ENCODE measurements at places on chromosomes 1 and 21. TPM values are rescaled to one million over a fixed set of nuclear protein-coding genes. Genes with fewer than 3 reads are reported as not detected.
A peak's percentile ranks its signal among the peaks of the same experiment; 100 is the strongest.

DNA sequence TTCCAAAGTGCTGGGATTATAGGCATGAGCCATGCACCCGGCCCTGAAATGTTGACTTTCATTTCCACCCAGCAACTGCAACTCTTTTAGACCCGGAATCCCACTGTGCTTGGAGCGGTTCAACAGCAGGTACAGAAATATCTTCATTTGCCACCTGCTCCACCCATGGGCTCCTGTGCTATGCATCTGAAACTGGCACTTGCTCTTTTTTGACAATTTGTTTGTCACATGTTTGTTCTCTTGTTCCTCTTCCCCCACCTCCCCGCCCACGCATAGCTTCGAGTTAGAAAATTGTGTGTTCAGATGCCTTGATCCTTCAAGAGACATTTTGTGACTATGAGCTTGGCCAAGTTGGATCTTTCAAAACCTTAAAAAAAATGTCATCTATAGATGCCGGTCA lies 2.4 kb upstream of the IFNLR1 start:
- DNase-seq: no peak

DNA sequence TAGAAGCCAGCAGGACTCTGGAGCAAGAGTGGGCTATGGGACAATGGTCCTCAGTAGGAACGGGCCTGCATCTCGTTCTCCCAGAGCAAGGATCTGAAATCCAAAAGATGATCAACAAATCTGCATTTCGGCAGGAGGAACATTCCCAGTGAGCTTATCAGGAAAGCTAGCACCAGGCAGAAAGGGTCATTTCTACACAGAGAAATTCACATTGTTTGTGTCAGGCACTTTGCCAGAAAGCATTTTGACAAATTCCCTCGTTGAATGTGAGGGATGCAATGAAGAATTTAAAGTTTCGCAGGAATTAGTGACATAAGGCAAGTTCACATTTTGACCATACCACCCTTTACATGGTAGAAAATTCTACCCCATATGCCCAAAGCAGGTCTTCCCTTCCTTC lies 31.6 kb upstream of the ETS2 start:
- DNase-seq: no peak

The SEMA4A gene
- total RNA-seq: 0.15 TPM

The ASH1L gene
- 8.8 TPM for total RNA-seq

DNA sequence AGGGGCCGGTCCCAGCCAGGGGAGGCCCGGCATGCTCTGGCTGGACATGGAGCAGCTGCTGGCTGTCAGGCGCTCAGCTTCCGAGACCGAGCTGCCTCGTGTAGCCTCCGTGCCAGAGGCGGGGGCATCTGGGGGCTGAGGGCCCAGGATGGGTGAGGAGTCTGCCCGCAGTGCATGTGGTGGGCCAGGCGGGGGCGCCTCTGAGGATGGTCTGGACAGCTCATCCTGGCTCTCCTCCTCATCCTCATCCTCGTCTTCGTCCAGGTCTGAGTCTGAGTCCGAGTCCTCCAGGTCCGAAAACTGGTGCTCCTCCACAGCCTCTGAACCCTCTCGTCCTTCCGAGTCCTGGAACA lies 28.9 kb upstream of the EDN2 start:
- DNase-seq: no peak

GRCh38 chr1:186481303-186481888 lies 20.5 kb upstream of the PDC start:
- DNase-seq: no peak

DNA sequence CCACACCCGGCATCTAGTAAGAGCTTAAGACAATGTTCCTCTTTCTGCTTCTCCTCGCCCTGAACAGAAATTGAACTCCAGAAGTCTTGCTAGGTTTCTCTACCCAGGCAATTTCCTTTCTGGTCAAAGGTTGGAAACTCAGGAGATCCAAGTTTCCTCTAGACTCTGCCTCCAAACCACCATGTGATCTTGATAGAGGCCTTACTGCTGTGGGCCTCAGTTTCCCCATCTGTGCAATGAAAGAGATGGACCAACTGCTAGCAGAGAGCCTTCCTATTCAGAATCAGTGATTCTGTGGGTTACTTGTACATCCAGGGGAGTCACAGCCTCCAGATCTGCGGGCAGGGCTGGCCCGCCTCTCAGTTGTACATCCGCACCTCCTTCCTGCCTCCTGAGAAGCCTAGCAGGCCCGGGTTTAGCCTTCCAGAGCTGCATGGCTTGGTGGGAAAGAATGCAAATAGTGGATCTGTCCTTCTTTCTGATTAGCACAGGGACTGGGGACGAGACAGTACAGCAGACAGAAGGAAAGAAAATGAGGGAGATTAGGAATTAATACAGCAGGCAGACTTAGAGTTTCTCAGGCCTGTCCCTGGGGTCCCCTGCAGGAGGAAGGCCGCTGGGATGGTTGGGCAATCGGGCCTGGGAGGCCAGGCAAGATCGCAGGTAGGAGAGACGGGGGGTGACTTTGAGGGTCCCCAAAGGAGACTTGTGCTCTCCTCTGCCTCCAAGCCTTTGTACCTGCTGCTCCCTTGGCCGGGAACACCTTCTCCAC lies 83.9 kb downstream of the PAX7 start:
- no peak for DNase-seq

The CDC20 gene
- 313 TPM for total RNA-seq

- DNase-seq: peak; percentile 7
These were observed 91.2 kb upstream of the COL24A1 start for GRCh38 chr1:86247597-86248279.

The COL6A1 gene
- total RNA-seq: 29.6 TPM

- DNase-seq: no peak
These were observed 250.2 kb downstream of the RRAGC start for GRCh38 chr1:38609166-38610025.

GRCh38 chr1:214493126-214493796 lies 58.1 kb downstream of the PTPN14 start:
- no peak for DNase-seq

- DNase-seq: no peak
These were observed 355.8 kb upstream of the PTBP2 start for GRCh38 chr1:96365596-96366390.
